Activated CD4-positive, alpha-beta T cell treated with anti-CD3 and anti-CD28 coated beads for 24 hours (primary cell): ENCODE measurements at places on chromosomes 3 and 15.

DNA sequence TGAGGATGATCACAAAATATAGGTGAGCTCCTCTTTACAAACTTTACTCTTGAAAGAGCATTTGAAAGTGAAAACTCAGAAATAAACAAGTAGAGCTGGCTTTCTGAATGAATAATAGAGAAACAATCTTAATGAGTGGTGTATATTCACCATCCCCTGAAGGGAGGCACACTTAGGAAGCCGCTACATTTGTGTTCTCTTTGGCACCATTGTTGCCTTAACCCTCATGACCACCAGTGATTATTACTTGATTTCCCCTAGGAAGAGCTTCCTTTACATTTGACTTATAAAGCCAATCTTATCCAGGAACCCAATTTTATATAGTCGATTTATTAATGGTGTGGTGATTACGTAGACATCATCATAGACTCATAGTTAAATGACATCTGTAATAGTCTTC lies 883.9 kb downstream of the TBL1XR1 start:
- no peak for DNase-seq

DNA sequence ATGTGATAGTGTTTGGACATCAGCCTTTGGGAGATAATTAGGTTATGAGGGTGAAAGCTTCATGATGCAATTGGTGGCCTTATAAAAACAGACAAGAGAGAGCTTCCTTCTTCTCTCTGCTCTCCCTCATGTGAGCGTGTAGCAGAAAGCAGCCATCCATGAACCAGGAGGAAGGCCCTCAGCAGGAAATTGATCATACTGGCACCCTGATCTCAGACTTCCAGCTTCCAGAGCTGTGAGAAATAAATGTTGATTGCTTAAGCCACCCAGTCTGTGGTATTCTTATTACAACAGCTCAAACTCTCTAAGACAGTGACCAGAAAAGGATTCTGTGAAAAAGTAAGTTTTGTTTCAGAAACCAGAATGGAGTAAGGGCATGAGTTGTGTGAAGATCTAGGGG lies 13.3 kb downstream of the STAC start:
- DNase-seq, result no peak

DNA sequence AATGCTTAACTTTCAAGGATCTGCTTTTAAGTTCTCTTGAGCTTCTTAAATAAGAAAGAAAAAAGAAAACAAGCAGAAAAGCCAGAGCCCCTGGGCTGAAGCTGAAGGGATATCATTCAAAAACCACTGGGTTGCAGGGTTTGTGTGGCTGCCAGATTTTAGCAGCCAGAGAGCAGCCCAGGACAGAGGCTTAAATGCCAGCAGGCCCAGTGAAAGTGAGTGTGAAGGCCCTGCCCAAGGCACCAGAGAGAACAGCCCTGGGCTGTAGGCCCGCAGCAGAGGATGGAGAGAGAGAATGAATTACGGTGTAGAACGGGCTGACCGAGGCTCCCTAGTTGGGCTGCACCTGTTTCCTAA lies 106.3 kb upstream of the BOC start:
- DNase-seq, result no peak

GRCh38 chr15:74780523-74781430 lies 1.1 kb upstream of the CSK start:
- no peak for DNase-seq

DNA sequence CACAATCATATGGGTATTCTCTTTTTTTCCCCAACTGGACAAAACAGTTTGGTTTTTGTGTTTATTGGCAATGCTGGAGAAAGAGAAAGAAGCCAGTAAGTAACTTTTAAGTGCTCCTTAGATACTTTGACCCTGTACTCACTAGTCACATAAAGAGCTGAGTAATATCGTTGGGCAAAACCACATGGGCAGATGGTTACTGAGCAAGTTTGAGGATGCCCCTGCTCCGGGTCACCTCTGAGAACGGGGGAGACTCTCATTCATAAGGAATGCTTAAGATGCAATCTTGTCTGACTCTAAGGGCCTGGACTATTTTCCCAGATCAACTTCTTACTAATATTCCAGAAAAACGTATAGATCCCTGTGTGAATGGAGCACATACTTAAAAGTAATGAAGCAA lies 106.4 kb upstream of the SLC2A2 start:
- no peak for DNase-seq

DNA sequence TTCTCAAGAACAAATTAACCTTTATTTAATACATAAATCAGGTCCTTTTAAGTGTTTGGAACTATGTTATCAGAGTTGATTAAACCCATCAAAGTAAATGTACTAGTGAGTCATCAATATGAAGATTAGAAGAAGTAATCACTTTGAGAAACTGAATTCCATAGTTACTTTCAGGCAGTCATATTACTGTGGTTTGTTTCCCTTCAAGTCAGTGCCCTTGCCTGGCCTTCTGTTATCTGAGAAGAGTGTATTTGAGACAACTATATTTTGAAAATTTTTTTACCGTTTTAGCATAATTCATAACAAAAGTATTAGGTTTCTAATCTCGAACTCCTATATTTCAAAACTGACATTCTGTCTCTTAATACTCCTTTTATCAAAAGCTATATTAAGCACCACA lies 73.6 kb downstream of the GMPS start:
- no peak for DNase-seq

DNA sequence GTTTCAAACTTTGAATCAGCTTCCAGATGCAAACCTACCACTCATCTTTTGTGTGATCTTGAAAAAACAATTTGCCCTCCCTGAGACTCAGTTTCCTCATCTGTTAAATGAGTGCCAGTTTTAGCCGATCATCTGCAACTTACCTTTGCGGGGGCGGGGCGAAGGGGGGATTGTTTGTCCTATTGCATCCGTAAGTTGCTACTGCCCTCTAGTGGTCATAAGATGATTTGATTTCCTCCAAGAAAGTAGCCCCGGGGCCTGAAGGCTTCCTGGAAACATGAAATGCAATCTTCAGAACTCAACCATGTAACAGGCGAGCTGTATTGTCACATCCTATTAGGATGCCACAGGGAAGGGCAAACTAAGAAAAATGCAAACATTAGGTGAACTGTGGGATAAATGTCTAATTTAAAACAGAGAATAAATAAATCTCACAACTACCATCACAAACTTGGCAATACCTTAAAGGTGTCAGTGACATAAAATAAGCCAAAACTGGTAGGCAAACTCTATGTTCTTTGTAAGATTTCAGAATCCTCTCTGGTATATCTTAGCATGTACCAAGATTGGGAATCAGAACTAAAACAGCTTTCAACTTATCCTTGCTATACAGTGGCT lies 63.5 kb upstream of the CLDN18 start:
- peak; percentile 21 for DNase-seq

GRCh38 chr15:96896766-96897165 lies 566.3 kb downstream of the NR2F2 start:
- DNase-seq, result no peak
